ENCODE measurements at places on chromosomes 6 and 20.

GRCh38 chr6:115214283-115214682 lies 846.4 kb downstream of the FRK start:
- no peak for DNase-seq

GRCh38 chr6:149445095-149445466 lies 39.7 kb downstream of the ZC3H12D start:
- DNase-seq: no peak

GRCh38 chr6:145895802-145896201 lies 68.4 kb downstream of the SHPRH start:
- no peak for DNase-seq

- DNase-seq: no peak
Observed at GRCh38 chr6:27825025-27825793, 87.0 kb downstream of the OR2B2 start.

DNA sequence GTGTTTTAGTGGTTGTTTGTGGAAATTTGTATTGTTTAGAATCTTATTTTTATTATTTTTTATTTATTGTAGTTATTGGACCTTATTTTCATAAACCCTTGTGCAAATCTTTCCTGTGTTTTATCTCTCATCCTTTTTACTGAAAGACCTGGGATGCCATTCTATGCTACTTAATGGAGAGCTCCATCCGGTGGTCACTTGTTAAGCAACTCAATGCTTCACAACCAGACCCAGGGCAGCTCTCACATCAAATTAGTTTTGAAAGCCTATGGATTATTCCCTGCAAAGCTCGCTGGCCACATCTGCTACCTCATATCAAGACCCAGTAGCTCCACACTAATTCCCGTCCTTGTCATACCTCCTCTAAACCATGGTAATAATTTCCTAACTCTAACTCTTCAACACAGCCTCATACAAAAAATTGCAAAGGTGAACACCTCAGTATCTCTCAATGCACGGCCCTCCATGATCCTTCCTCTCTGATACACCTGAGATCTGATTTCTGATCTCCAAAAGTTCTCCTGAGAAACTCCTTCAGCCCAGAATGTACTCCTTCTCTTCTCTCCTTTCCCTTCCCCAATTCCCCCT lies 296.6 kb upstream of the MANEA start:
- DNase-seq: no peak

DNA sequence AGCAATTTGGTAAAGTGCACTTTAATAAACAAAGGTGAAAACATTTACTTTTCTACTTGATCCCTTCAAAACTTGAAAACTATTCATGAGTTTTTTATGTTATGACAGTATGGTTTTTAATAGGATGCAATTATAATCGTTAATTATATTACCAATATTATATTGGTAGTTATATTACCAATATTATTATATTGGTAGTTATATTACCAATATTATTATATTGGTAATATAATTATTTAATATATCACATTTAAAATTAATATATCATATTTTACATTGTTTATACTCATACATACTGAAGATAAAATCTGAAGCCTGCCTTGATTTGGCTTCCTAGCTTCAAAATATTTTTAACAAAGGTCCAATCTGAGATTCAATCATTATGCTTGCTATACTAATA lies 186.1 kb upstream of the THBS2 start:
- no peak for DNase-seq

GRCh38 chr20:60862601-60863000 lies 389.5 kb upstream of the CDH4 start:
- DNase-seq: no peak

DNA sequence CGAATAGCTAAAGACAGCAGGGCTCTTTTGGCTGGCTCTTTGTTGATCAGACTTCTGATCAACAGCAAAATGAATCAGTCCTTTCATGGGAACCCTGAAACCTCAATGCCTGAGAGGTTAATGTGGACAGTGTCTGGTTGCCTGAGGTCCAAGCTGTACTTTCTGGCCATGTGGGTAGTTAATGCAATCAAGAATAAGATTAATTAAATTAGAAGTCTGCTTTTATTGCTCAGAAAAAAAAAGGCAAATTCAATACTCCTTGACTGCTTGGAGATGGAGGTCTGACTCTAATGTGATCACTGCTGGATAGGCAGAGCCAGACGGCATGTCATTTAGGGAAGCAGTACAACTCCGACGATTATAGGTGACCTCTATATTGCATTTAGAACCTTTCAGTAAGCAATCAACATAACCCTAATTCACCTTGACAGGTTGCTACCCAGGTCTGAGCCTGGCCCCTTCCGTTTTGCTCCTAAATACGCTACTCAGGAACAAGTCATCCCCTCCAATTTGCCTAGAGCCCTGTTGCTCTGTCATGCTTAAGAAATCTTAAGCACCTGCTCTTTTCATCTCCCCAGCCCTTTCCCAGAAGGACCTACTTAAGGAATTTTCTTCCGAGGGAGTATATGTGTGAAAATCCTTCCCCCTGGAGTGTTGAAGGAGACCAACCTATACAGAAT lies 370.0 kb upstream of the SPTLC3 start:
- no peak for DNase-seq

DNA sequence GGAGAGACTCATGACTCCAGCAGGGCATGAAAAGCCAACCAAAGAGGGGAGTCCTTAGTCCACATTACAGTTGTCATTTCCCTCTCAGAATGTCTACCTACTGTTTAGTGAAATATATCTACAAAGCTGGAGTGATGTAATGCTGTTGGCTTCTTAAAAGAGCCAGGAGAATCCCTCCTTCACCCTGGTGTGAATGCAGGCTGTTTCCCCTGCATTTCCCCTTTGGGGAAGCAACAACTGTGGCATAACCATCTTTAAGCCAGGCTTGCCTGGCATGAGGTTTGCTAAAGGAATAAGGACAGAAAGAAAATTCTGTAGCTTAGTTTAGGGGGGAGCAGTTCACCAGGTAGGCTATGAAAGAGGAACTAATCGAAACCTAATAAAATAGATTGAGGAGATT lies 129.5 kb downstream of the CRYBG1 start:
- DNase-seq: no peak

DNA sequence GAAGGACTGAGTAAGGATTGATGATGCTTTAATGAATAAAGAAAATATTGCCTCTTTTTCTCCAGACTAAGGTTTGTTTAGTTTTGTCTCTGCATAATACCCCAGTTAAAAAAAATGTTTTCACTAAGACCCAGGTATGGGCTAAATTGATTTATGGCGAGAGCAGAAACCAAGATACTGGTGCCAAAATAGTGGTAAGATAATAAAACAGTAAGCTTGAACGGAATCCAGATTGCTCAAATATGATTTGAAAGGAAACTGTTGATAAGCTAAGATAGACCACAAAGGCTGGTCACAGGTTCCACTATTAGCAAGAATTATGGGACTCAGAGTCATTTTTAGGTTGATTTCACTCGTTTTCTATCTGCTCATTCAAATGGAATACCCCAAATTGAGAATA lies 831.2 kb downstream of the EPHA7 start:
- no peak for DNase-seq

Data from anterior cingulate cortex (tissue), 58 donors.